Glutamatergic neuron (in vitro differentiated cells): ENCODE measurements at places on chromosomes 12 and 14.

- no peak for DNase-seq
These were observed 845 bp upstream of the AHNAK2 start for GRCh38 chr14:104978746-104979691.

DNA sequence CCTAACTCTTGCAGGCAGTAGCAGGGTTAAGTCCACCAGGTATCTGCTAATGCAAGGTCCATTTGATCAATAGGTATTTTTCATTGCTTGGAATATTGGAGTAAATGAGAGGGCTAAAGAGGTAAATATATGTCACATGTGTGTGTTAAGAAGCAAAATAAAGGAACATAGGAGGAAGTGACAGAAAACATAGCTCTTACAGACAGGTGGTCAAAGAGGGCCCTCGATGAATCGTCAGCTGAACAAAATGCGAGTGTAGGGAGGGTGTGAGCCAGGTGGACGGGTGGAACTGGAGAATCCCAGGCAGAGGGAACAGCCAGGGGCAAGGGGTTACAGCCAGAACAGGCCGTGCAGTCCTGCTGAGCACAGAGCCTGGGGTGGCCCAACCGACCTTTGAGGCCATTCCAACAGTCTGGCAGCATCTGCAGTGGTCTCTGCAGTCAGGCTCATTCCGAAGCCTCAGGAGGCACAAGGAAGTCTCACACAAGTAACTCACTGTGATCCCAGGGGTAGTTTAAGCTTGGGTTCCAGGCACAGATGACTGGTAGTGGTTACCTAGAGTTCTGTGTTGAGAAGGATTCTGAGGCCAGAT is 43.2 kb downstream of the CCDC88C start:
- DNase-seq = no peak

DNA sequence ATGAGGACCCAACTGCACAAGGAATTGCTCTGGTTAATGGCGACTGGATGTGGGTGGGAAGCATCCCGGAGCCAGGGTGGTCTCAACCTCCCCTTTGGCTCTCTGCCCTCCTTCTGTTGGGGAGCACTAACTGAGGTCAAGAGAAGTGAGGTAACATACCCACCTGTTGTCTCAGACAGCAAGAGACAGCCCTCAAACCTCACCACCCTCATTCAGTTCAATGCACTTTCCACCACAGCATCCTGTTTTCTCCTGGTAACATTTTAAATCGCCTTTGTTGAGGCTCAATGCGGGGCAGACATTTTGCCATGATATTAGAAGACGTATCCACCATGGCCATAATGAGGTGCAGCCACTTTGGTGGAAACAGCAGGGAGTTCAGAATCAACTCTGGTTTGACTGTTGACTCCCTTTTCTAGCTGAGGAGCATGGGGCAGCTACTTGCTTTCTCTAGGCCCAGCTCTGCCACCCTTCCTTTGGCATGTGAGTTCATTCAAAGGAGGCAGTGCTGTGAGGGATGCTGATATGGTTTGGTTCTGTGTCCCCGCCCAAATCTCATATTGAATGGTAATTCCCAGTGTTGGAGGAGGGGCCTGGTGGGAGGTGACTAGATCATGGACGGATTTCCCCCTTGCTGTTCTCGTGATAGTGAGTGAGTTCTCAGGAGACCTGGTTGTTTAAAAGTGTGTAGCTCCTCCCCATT is 338.6 kb downstream of the PCNX1 start:
- no peak for DNase-seq

GRCh38 chr14:53147893-53148292 is 5.2 kb downstream of the DDHD1 start:
- DNase-seq = no peak

GRCh38 chr14:91358654-91359220 is 58.9 kb downstream of the CCDC88C start:
- no peak for DNase-seq

GRCh38 chr14:75917322-75917945 is 64.4 kb downstream of the TGFB3 start:
- no peak for DNase-seq

GRCh38 chr12:4223273-4223845 is 50.2 kb upstream of the CCND2 start:
- DNase-seq = no peak

GRCh38 chr14:66746316-66747006 is 238.5 kb downstream of the GPHN start:
- no peak for DNase-seq

DNA sequence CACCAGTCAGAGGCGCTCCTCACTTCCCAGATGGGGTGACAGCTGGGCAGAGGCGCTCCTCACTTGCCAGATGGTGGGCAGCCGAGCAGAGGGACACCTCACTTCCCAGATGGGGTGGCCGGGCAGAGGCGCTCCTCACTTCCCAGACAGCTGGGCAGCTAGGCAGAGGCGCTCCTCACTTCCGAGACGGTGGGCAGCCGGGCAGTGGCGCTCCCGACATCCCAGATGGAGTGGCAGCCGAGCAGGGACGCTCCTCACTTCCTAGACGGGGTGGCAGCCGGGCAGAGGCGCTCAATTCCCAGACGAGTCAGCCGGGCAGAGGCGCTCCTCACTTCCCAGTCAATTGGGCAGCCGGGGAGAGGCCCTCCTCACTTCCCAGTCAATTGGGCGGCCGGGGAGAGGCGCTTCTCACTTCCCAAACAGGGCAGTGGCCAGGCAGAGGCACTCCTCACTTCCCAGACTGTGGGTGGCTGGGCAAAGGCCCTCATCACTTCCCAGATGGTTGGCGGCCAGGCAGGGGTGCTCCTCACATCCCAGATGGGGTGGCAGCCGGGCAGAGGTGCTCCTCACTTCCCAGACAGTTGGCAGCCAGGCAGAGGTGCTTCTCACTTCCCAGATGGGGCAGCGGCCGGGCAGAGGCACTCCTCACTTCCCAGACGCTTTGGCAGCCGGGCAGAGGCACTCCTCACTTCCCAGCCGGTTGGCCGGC is 143.8 kb upstream of the ARID2 start:
- no peak for DNase-seq

DNA sequence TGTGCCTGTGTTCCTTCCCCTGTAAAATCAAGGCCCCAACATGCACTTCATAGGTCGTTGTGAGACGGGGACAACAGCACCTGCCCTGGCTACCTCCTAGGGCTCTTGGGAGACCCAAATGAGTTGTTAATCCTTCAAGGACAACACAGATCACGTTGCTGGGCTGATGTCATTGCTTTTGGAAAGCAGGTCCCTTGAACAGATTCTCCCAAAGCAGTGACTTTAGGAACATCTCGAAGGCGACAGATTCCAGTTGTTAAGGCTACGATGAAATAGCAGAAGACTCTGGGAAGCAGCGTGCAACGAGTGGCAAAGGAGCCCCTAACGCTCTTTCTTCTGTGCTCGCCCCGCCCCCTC is 26.2 kb upstream of the MAP1LC3B2 start:
- DNase-seq = no peak

GRCh38 chr14:100531152-100532121 is 55.8 kb downstream of the BEGAIN start:
- peak; percentile 10 for DNase-seq

DNA sequence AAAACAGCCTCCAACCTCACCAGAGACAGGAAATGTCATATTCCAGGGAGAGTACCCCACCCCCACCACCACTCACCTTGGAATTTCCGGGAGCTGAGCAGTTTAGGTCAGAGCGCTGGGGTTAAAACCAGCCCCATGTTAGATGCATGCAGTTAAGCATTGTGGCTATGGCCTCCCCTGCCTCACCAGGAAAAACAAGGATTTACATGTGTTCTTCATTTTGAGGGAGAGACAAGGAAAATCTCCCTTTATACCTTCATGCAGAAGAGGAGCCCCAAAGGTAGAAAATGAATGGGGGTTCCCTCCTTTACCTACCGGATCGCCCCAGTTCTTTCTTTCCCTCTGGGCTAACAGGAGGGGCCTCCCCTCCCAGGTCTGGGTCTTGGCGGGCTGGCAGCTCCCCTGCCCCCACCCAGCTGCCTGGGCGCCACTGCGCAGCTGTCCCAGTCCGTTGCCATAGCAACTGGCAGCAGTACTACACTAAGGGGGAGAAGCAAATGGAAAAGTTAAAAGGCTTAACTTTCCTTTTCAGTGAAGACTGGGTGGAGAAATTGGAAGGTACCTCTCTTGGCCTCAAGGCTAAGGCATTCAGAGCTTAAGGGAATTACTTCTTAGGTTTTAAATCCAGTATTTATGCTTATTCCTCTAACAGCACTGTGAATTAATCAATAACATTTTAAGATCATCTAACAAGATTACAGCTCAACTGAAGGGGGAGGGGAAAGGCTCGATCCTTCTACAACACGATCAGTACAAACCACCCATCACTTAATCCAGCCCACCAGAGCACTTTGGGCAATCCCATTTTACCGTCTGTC is 20.5 kb downstream of the CBX5 start:
- DNase-seq = peak; percentile 88

DNA sequence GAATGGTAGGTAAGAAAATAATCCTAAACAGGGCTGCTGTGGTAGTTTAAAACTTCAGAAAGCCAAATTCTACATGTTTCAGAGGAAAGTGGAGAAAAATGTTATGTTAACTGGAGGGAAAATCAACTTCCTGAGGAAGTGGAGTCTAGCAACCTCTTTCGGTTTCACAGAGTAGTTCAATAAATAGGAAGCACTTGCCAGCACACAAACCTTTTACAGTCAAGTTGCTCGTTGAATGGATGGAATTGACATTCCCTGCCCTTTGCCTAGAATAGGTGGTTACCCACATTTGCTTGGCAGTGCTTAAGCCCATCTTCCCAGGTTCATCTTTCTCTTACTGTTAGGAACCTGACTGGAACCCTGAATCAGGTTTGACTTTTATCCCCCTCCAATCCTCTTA is 15.9 kb downstream of the ANKRD13A start:
- no peak for DNase-seq

- DNase-seq = no peak
These were observed 5.1 kb downstream of the COX14 start for GRCh38 chr12:50117057-50117622.

DNA sequence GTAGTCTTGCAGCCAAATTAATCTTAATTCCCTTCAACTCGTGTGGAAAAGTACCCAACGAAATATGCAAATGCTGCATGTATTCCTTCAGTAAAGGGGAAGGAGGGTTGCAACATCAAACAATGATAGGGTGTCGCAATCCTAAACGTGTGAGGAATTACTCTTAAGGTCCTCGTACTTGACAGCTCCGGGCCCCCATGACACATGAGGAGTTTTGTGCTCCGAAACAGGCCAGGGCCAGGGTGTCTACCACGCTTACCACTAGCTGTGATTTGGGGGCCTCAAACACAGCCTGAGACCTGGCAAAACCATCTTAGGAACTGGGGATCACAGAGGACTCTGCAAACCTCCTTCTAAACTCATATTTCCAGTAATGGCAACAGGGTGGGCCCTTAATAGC is 20.4 kb downstream of the FOS start:
- DNase-seq = no peak

GRCh38 chr12:81492131-81492720 is 266.9 kb downstream of the PPFIA2 start:
- DNase-seq = no peak

DNA sequence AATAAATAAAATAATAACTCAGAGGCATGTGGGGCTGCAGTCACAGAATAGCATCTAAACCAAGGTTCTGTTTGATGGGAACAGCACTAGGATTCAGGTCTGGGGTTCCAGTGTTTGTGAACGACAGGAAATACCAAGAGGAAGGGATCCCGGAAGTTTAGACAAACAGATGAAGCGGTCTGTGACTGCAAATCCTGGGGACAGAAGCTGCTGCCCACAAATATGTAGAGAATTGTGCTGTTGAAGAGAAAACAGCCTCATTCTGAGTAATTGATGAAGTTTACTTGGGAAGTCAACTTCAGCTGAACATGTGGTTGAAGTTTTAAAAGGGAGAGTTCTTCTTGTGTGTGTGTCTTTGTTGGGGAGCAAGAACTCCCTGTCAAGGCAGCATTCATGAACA is 98.4 kb upstream of the TBX5 start:
- no peak for DNase-seq

DNA sequence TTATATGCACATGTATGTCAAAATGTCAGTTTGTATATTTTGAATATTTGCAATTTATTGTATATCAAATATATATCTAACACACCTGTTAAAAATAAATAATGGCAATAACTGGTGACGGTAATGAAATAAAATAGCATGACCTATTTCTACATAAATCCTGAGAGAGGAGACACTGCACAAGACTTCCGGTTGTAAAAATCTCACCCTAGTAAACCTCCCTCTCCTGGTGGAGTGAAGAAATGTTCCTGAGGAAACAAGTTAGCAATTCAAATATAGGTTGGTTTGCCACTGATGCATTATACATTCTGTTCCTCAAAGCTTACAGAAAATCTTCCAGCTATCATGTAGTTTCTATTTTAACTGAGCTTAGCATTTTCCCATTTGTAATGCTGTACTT is 166.1 kb upstream of the SYT10 start:
- no peak for DNase-seq

- no peak for DNase-seq
These were observed 22.2 kb downstream of the TMEM63C start for GRCh38 chr14:77203611-77204458.

DNA sequence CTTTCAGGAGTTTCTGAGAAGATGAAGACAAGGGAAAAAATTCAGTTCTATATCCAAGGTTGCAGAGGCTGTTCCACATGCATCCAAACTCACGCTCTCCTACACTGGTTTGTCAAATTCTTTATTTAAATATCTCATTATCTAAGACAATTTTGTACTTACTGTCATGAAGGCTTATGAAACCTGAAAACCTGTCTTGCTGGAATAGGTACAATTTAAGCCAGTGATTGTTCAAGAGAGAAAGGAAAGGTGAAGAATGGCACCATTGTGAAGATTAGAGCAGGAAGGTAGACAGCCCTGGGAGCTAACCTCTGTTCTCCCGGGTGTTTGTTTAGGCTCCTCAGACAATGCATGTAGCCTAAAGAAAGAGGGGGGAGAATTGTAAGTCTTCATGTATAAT is 315.1 kb upstream of the PRKD1 start:
- no peak for DNase-seq

GRCh38 chr12:78963439-78964227 is 99.1 kb downstream of the SYT1 start:
- DNase-seq = no peak

- DNase-seq = no peak
These were observed 55.4 kb downstream of the PLXNC1 start for GRCh38 chr12:94203796-94204195.

DNA sequence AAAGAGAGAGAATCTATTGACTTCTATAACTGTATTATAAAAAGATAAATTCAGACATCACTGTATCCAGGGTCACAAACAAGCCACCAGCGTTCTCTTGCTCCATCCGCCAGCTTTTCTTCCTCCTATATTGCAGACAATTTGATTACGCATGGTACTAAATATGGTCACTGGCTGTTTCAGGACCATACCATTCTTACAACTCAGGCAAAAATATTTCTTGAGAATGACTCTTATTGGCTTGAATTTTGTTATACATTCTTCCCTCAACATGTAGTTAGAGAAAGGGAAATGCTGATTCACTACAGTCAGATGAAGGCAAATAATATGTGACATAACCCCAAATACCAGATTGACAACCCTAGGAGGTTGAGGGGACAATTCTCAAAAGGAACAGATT is 101.3 kb downstream of the SLC6A15 start:
- no peak for DNase-seq

DNA sequence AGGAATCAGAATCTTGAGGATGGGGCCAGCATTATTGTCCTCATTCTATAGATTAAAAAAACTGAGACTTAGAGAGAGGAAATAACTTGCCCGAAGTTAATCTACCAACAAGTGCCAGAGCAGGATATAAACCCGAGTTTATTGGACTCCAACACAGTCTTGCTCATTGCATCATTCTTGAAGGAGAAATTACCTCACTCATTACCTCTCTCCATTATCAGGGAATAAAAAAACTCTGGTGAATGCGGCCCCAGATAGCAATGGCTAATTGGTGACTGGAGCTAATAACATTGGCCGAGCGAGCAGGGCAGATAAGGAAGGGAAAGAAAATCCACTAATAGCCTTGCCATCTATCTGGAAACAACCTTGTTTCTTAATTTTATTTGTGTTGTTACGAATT is 24.7 kb upstream of the TMED10 start:
- no peak for DNase-seq
